Fibroblast of villous mesenchyme (primary cell): ENCODE measurements at places on chromosomes 5 and 9. TPM values are rescaled to one million over a fixed set of nuclear protein-coding genes. Genes with fewer than 3 reads are reported as not detected.

DNA sequence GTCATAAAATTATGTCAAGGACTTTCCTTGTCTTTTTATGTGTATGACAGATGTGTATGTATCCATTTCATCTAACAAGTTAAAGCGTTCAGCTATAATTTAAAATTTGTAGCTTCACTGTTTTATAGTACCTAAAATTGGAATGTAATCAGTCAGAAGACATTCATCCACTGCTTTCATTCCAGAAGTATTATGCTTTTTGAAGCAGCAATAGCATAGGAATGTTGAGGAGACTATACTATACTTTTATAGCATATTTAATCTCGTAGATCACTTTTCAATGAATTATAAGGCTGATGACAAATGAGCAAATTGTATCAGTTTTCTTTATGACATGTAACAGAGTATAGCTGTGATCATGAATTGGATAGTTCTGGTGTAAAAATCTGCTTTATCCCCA is 6.9 kb downstream of the PCDHGA12 start:
- DNase-seq: no peak

DNA sequence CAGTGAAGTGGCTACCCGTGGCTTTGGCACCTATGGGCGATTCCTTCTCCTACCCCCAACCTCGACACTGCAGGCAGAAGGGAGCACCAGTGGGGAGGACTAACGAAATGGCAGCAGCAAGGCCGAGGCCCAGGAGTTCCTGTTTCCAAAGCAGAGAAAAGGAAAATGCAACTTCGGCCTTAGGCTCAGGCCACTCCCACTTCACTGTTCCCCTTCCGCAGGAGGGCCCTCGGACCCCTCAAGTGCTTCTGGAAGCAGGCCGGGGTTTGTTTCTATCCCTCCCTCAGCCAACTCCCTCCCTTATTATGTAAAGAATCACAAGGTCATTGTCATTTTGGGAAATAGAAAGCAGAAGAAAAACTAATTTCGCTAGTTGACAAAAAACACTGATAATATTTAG is 36.4 kb upstream of the NKX2-5 start:
- DNase-seq: no peak

C9orf153 gene
- 0.32 TPM in 1 of 2 replicates, not detected in the other for total RNA-seq

- peak; percentile 68 for DNase-seq
These were observed 21.0 kb upstream of the RAB14 start for GRCh38 chr9:121222524-121223171.

OMD gene
- not detected in 2 replicates for total RNA-seq

DNA sequence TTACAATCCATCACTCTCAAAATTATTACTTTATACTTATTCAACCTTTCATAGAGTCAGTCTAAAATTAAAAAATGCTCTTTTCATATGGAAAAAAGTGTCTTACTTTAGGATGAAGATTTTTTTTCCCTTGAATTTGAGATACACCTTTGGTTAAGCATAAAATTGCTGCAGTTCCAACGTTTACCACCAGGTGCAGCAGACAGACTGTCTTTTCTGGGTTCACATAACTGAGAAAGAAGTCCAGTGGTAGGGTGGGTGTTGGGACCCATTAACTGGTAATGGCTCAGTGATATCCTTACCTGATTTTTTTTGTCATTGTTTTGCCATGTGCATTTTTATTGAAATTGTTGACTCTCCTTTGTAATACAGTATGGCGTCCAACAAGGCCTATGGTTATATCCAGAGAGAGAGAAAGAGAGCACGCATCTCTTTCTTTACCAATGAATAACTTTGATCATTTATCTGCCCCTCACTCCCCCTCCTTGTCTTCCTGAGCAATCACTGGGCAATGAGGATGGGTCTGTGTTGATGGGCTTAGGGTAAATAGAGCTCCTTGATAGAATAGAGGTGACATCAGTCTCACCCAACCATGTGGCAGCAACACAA is 98.4 kb downstream of the FBXL7 start:
- DNase-seq: no peak

PCDHGC4 gene
- total RNA-seq: 2.6 and 2.9 TPM in 2 replicates

DNA sequence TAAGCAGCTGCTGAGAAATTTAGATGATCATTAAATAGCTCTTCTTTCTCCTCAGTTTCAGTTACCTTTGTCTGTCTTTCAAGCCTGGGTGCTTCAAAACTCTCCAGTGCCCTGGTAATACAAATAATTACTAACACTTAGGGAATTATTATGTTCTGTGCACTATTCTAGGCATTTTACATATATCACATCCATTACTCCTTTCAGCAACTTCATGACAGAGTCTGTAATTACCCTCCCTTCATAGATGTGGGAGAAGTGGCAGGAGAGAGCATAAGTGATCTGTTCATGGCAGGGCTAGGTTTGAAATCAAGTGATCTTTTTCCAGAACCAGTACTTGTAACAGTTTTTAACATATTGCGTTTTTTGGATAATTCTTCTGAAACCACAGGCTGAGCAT is 32.0 kb downstream of the MAN2A1 start:
- no peak for DNase-seq

PGM5 gene
- 2.6 and 5.8 TPM in 2 replicates for total RNA-seq

- DNase-seq: peak; percentile 36
These were observed 89.2 kb upstream of the GRHPR start for GRCh38 chr9:37333288-37333687.

STPG3 gene
- total RNA-seq: not detected in 2 replicates

DNA sequence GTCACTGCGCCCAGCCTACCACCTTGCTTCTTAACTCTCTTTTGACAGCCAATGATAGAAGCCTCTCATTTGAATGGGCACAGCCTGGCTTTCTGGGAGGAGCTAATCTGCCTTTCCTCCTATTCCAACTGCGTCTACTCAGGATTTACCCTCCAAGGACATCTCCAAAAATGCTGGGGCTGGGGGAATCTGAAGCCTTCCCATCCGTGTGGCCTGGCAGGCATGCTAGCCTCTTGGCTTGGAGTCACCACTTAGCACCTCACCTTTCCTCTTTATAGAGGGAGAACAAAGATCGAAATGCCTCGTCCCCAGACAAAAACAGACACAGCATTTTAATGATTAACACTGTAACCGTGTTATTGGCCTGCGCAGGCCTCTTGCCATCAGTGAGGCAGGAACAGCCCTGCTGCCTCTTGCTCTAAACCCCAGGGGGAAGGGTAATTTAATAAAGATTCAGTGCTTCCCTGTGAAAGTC is 108.2 kb upstream of the KLF4 start:
- no peak for DNase-seq

DNA sequence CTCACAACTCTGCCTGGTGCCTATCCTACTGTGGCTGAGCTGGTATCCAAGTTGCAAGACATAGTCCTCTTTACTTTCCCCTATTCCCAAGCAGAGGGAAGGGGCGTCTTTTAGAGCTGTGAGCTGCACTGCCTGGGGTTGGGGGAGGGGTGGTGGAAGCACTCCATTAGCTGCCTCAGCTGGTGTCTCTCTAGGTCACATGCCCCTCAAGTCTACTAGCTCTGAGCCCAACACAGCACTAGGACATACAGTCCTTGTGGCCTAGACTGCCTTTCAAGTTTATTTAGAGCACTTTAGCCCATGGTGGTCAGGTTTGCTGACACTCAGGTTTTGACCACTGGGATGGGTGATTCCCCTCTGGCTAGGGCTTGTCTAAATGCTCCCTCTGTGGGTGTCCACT is 54.7 kb downstream of the SREK1 start:
- no peak for DNase-seq

CFAP77 gene
- under 0.01 TPM in 1 of 2 replicates, not detected in the other for total RNA-seq

- no peak for DNase-seq
These were observed 216.0 kb upstream of the ANKRD55 start for GRCh38 chr5:56449071-56449640.

GRCh38 chr5:111394586-111394985 is 117.7 kb downstream of the STARD4 start:
- DNase-seq: peak; percentile 60

DNA sequence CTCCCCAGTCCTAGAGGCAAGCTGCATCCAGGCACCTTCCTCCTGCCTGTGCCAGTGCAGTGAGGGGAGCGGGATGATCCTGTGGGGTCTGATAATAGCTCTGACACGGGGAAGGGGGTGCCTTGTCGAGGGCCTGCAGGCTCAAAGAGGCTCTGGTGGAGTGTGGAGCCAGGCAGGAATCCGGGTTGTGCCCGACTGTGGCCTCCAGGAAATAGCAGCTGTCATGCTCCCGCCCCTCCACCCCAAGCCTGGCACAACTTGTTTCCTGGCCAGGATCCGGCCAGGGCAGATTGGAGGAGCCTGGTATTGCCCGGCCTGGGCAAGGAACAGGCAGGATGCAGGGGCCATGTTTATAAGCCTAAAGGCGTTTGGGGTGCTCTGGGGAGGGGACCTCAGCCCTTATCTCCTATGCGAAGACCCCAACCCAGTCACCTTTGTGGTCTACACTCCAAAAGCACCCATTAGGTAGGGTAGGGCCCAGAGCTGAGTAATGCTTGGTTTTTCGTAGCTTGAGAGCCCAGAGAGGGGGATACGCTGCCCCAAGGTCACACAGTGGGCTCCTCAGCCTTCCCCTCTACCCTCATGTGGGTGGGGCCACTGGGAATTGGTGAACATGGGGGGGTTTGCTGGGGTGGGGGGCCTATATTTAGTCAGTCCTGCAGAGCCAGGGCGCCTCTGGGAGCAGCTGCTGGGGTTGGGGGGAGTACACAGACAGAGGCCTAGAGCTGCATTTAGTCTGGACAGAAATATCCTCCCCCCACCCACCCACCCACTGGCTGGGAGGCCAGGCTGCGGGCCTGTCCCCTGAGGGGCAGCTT is 12.2 kb downstream of the CXXC5 start:
- DNase-seq: no peak

CCDC171 gene
- 2.2 and 2.3 TPM in 2 replicates for total RNA-seq

CDKN2B gene
- 43.2 and 58.3 TPM in 2 replicates for total RNA-seq

DNA sequence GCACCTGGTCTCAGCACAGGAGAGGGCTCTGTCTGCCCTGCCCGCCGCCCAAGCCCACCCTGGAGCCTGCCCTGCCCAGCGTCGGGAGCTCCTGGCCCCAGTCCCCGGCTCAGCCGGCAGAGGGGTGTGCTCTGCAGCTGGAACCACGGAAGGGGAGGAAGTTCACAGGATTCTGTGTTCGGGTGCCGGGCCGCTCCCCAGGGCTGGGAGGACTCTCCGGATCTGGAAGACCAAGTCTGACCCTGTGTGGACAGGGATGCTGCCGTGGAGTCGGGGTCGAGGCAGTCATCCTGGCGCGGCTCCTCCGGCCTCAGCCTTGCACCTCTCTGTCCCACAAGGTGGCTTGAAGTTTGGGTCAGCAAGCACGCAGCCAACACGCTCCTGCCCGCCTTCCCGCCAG is 78.6 kb downstream of the KCNT1 start:
- DNase-seq: no peak

GRCh38 chr5:116534964-116535651 is 39.5 kb downstream of the SEMA6A start:
- no peak for DNase-seq

GRCh38 chr9:20562051-20562450 is 60.2 kb downstream of the MLLT3 start:
- peak; percentile 23 for DNase-seq

TMEM245 gene
- 54.4 and 86.8 TPM in 2 replicates for total RNA-seq

ALDH1A1 gene
- 161 and 450 TPM in 2 replicates for total RNA-seq
